ENCODE measurements at places on chromosomes 7 and 10. TPM values are rescaled to one million over a fixed set of nuclear protein-coding genes. Genes with fewer than 3 reads are reported as not detected.

The PAX4 gene
- polyA plus RNA-seq = not detected

The PPP1R17 gene
- 814 TPM for polyA plus RNA-seq

The GIMAP1 gene
- not detected for polyA plus RNA-seq

The STAMBPL1 gene
- polyA plus RNA-seq = 24.9 TPM

The GBX1 gene
- polyA plus RNA-seq = not detected

The KLHL7 gene
- polyA plus RNA-seq = 170 TPM

The TMEM120A gene
- 14.4 TPM for polyA plus RNA-seq

The ZNF862 gene
- 2.7 TPM for polyA plus RNA-seq

The ANXA7 gene
- 140 TPM for polyA plus RNA-seq

The ERLIN1 gene
- polyA plus RNA-seq = 7.7 TPM

The PDE6C gene
- 0.09 TPM for polyA plus RNA-seq

The AEBP1 gene
- not detected for polyA plus RNA-seq

The ZNF467 gene
- not detected for polyA plus RNA-seq

The CRYGN gene
- not detected for polyA plus RNA-seq

The CYP26C1 gene
- not detected for polyA plus RNA-seq

The UPK3B gene
- polyA plus RNA-seq = not detected

The MBL2 gene
- polyA plus RNA-seq = not detected

The STAG3 gene
- 2.1 TPM for polyA plus RNA-seq

The CCZ1 gene
- polyA plus RNA-seq = 73.3 TPM

The COBL gene
- polyA plus RNA-seq = 7.3 TPM

The NRCAM gene
- polyA plus RNA-seq = 522 TPM

Measured in Purkinje cell (primary cell).